ENCODE measurements at places on chromosomes 11 and 22.

DNA sequence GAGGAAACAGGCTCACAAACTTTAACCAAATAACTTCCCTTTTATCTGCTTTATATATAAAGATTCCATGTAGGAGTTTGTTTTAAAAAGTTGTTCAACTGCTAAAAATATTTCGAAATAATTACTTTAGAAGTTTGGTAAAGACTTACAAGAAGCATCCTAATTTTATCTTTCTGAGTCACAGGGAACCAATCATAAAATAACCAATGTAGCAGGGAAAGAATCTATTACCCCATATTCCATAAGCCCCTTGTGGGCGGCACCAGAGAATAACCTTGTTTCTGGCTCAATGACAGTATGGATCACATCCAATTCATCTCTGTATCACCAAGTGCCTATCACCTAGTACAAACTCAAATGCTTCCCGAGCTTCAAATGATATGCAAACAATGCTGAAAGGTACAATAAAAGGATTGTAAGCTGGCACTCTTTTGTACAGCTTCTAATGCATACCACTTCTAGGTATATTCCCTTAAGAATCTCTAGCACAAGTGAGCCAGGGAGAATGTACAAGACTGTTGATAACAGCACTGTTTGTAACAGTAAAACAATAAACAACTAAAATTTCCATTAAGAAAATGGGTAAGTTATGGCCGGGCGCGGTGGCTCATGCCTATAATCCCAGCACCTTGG is 158.4 kb downstream of the ATG16L2 start:
- DNase-seq, result no peak

- DNase-seq, result no peak
Measured at GRCh38 chr22:49764127-49764581, 63.5 kb downstream of the BRD1 start.

GRCh38 chr22:29139965-29140782 is 65.5 kb upstream of the EMID1 start:
- no peak for DNase-seq

DNA sequence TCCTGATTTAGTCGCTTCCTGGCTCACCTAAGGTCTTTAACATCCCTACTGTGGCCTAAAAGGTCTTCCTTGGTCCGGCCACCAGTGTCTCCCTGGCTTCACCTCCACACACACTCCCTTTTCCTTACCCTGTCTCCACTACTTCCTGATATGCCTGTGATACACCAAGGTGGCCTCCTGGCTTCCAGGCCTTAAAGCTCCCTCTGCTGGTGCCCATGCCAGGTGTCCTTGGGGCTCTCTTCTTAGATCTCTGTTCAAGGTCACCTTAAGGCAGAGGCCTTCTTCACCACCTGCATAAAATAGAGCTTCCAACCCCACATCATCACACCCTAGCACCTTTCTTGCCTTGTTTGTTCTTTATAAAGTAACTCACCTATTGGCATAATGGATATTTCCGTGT is 787.7 kb downstream of the NTM start:
- DNase-seq, result no peak

DNA sequence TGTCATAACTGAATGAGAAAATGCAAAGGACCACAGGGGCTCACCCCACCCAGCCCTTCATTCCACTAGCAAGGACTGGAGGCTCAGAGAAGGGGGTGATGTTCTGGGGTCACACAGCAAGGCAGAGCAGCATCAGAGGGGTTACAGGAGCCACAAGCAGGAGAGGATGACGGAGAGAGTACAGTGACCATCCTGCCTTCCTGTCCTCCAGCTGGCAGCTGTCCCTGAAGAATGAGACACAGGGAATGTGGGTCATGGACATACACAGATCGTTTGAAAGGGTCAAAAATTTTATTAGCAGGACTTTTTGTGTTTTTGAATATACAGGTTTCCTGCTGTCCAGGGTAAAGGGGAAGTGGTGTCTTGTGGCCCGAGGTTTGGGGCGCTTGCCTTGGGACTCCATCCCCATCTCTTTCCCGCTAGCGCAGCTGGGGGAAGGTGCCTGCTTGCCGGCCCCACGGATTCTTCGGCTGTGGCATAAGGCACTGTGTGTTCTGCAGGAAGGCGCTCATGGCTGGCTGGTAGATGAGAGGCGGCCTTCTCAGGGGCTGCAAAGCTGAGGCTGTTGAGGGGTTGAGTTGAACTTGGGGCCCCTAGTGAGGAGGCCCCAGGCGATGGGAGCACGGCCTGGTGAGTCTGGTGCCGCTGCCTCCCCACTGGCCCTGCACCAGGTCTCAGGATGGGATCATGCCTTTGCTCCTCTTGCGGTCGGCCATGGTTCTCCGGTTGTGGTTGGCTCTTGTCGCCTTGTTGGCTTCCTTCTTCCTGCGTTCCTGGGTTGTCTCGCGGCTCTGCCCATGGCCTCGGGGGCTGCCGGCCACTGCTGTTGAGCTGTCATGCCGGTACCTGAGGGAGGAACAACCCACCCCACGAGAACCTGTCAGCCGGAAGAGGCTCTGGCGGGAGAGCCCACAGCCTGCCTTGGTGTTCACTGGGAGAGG is 21.4 kb downstream of the UQCR10 start:
- no peak for DNase-seq

DNA sequence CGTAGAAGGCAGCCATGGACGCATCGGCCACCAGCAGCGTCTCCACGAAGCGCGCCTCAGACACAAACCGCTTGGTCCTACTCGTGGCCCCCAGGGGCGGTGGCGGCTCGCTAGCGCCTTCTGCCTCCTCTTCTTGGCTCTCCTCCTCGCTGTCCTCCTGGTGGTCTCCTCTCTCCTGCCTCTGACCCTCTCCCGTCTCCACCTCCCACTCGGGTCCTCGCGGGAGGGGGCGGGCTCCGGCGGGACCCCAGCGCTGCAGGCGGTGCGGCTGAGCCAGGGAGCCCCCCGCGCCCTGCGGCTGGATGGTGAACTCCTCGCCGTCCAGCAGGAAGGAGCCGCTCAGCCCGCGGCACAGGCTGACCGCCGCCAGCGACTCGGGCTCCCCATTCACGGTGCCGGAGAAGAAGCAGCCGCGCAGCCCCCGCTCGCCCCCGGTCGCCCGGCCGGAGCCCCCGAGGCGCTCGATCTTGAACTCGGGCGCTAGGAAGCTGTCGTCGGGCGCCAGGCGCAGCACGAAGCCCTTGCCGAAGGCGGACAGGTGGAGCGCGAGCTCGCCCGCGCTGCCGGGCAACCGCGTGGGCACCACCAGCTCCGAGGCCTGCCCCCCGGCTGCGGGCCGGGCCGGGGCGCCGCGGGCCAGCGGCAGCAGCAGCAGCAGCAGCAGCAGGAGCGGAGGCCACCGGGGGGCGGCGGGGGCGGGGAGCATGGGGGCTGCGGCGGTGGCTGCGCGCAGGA is 661 bp downstream of the ADAMTS8 start:
- DNase-seq, result peak; percentile 41

- no peak for DNase-seq
Measured at GRCh38 chr22:40113696-40114095, 64.0 kb upstream of the TNRC6B start.

- peak; percentile 12 for DNase-seq
Measured at GRCh38 chr22:22099833-22100812, 117.5 kb upstream of the TOP3B start.

- DNase-seq, result no peak
Measured at GRCh38 chr11:87971354-87971753, 203.9 kb downstream of the RAB38 start.

DNA sequence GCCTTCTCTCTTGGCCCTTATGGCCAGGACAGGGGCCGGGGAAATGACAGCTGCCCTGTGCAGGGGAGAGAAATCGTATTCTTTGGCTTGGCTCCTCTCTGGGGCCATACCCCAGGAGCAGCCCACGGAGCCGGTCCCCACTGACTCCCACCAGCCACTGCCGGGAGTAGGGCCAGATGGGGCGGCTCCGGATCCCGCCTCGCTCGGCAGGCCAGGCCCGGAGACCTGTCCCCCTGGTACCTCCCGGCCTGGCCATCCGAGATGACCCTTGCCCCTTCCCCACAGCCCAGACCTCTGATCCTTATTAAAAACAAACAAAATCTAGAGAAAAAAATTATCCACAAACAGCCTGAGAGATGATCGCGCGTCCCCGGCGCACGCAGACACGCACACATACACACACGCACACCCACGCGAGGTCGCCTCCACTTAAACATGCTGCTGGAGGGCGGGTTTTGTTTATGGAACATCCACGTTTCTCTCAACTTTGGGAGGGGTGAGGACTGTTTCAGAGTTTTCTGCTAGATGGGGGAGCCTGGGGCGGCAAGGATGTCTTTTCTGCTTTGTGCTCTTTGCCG is 59.1 kb downstream of the IGLL1 start:
- DNase-seq, result peak; percentile 57

DNA sequence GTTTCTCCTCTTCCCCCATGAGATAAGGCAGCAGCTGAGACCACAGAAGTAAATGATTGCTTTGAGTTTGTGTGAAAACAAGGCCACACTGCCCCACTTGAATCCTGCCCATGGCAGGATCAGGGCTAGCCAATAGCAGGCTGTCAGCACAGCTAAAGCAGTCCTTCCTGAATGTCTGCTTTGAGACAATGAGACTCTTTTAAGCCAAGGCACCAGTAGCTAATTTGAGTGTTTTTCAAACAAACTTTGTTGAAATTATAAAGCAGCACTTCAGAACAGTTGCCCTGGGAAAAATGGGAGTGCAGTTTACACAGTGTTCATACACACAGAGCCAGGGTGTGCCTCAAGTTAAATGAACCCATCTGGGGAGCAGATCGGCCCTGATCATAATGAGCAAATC is 103.5 kb upstream of the OR5AK2 start:
- no peak for DNase-seq

DNA sequence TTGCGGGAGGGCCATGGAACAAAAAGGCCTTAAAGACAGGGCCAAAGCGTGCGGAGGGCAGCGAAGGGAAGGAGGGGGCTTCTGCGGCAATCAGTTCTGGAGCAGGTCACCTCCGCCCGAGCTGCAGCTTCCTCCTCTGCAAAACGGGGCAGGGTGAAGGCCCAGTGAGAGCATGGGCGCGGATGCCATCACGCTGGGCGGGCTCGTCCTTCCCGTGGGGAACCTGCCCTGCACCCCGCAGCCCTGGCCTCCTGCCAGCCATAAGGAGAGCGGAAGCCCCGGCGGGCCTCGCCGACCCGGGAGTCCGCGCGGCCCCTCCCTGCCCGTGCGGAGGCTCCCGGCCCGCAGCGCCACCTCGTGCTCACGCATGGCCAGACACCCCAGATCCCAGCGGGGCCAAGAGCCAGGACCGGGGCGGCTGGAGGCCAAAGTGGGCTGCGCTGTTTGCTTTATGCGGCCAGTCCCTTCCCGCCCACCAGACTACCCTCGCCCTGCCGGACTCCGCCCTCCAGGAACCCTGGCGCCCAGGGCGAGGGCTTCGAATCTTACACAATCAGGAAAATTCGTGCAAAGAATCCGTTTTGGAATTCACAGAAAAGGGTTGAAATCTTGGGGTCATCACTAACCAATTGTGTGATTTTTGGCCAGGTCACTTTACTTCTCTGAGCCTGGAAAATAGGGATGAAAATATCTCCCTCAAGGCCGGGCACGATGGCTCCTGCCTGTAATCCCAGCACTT is 16.1 kb downstream of the TSKU start:
- DNase-seq, result peak; percentile 91

- DNase-seq, result peak; percentile 97
Measured at GRCh38 chr22:45548991-45549761, 46.5 kb downstream of the FBLN1 start.

- peak; percentile 87 for DNase-seq
Measured at GRCh38 chr11:48066881-48067800, 86.8 kb downstream of the PTPRJ start.

GRCh38 chr11:117903505-117904382 is 25.5 kb downstream of the TMPRSS13 start:
- no peak for DNase-seq

DNA sequence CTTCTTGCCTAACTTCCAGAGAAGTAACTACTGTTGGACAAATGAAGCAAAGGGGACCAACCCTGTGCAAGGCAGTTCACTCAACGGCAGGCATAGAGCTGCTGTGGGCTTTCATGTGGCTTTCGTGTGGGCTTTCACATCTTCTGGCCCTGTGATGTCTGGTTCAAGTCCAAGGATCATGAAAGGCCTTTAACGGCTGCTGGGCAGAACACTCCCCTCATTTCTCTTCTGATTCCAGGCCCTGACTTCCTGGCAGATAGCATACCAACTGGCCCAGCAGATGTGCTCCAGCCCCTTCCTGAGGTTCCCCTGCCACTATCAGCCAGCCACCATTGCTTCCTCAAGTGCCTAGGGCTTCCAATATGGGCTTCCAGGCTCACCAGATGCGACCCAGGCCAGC is 28.7 kb upstream of the CTR9 start:
- no peak for DNase-seq

DNA sequence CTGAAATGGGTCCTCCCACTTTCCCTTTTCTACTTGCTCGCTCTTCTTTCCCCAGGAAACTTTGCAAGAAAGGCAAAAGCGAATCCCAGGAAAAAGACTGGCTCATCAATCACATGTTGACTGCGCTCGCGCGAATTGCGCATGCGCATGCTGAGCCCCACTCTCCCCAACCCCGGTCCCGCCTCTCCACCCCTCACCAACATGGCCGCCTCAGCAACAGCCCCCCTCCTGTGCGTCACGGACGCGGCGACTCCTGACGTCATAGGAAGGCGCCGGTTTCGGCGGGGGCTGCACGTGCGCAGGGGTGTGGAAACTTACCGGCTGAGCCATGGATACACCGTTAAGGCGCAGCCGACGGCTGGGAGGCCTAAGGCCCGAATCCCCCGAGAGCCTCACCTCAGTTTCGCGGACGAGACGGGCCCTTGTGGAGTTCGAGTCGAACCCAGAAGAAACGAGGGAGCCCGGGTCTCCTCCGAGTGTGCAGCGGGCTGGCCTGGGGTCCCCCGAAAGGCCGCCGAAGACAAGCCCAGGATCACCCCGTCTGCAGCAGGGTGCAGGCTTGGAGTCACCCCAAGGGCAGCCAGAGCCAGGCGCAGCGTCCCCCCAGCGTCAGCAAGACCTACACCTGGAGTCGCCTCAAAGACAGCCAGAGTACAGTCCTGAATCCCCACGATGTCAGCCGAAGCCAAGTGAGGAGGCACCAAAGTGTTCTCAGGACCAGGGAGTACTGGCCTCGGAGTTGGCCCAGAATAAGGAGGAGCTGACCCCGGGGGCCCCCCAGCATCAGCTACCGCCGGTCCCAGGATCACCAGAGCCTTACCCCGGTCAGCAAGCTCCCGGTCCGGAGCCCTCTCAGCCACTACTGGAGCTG is at the start of gene CCDC86:
CCDC86 (plus strand) TSS at position 317 of the 871 bp plus-strand sequence; CDS start at position 329, 12 bp downstream.
- peak; percentile 99 for DNase-seq

DNA sequence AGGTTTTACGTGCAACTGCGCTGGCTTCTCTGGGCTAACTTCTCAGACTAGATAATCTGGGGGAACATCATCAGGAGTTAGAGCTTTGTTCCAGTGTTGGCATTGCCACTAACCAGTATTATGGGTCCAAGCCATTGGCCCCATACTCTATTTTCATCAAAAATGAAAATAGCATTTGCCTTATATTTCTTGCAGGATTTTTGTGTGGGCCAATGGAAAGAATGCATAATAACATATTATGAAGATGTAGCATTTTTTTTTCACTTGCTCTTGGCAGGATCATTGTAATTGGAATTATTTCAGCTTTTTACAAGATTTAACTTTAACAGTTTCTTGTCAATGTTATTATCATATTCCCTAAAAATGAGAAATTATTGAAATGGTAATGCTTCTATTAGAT is 16.1 kb downstream of the ARHGAP42 start:
- no peak for DNase-seq
